ENCODE measurements at places on chromosomes 4 and X. TPM values are rescaled to one million over a fixed set of nuclear protein-coding genes. Genes with fewer than 3 reads are reported as not detected.

Gene CXorf65
- not detected for total RNA-seq

Gene SPIN4
- 1.6 TPM for total RNA-seq

Gene NR3C2
- 6.5 TPM for total RNA-seq

Gene LUZP4
- not detected for total RNA-seq
